ENCODE measurements at places on chromosomes 2 and 18. TPM values are rescaled to one million over a fixed set of nuclear protein-coding genes. Genes with fewer than 3 reads are reported as not detected.

DNA sequence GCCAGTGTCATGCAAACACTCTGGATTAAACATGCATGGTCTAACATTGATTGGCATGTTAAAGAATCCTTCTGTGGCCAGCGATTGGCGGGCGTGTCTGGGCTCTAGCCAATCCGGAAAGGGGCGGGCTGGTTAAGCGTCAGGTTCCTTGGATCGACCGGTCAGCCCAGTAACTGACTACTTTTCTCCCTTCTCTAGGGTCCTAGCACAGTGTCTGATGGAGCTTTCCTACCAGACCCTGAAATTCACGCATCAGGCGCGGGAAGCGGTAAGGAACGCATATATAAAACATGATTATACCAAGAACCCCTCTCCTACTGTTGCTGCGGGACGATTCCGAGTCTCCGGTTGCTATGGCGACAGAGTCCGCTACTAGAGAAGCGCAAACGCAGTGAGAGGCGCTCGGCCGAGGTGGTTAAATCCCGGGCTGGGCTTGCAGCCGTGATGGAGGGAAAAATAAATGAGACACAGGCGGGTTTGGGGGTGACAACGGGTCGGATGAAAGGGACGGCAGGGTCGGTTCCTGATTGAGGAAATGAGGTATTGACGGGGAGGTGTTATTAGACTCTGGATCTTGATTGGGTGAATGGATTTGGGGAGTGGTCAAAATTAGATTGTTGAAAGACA is 29.4 kb downstream of the KATNAL2 start:
- no peak overlapping the region for H3K4me3 ChIP-seq
- DNase-seq = peak; percentile 68
- H3K36me3 ChIP-seq = no peaks in the 10 kb centered on the region
- no peak overlapping the region for H3K27ac ChIP-seq

DNA sequence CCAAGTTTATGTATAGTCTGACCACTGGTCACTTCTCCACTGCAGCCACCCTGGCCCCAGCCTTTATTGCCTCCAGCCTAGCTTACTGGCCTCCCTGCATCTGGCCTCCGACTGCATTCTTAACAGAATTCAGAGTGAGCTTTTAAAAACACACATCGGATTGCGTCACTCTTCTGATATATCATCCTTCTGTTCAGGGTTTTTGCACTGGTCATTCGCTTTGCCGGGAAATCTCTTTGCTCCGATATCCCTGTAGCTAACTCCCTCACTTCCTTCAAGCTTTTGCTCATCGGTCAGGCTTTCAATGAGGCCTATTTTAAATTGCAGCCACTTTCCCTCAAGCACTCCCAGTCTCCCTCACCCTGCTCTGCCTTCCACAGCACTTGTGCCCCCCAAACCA is 101.6 kb upstream of the DLX2 start:
- no peaks in the 10 kb centered on the region for H3K4me1 ChIP-seq
- no peak overlapping the region for H3K27ac ChIP-seq
- no peak for DNase-seq
- no peak overlapping the region for H3K4me3 ChIP-seq

DNA sequence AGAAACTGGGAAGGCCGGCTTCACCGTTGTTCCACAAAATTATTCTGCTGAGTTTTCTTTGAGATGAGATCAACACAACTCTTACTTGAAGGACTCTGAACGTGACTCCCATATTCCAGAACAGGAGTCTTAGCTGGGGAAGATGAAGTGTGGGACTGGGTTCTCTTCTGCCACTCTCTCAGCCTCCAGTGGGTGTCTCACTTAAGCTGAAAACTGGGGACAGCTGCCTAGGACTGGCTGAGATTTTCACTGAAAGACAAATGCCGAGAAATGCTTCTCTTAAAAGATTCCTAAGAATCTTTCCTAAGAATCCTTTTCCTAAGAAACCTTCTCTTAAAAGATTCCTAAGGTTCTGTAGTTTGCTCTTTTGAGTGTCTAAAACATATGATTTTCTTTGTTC is 156.6 kb upstream of the LHCGR start:
- no peak overlapping the region for H3K4me3 ChIP-seq
- no peak overlapping the region for H3K27ac ChIP-seq
- no peak for DNase-seq
- no peaks in the 10 kb centered on the region for H3K36me3 ChIP-seq
- H3K27me3 ChIP-seq = no peaks in the 10 kb centered on the region

GRCh38 chr2:72793798-72794440 is 31.9 kb downstream of the EXOC6B start:
- DNase-seq = no peak
- no peaks in the 10 kb centered on the region for H3K36me3 ChIP-seq
- H3K4me3 ChIP-seq = no peak overlapping the region
- H3K27me3 ChIP-seq = no peaks in the 10 kb centered on the region

- no peak for DNase-seq
- peaks cover 23% of the 10 kb centered on the region for H3K27me3 ChIP-seq
- no peak overlapping the region for H3K27ac ChIP-seq
- H3K36me3 ChIP-seq = peaks cover 12% of the 10 kb centered on the region
- peaks cover 32% of the 10 kb centered on the region for H3K4me1 ChIP-seq
These were observed 207.7 kb downstream of the BCL2 start for GRCh38 chr18:63111671-63112402.

DNA sequence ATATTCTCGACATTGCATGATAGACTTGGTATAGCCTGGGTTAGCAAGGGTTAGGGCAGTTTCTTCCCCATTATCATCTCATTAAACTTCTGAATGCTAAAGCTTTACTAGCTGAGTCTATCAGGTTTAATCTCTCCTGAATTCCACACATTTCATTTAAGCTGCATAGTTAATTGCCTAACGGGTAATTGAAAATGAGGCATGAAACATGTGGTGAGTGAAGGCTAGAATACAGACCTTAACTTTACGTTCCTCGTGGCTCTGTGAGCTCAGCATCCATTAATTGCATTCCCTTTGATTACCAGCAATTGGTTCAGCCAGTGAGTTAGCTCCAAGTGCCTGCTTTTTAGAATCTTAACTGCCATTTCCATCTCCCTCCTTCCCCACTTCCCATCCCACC is 126.5 kb upstream of the MEX3C start:
- no peak overlapping the region for H3K27ac ChIP-seq
- DNase-seq = no peak
- no peaks in the 10 kb centered on the region for H3K36me3 ChIP-seq
- no peaks in the 10 kb centered on the region for H3K4me1 ChIP-seq
- H3K4me3 ChIP-seq = no peak overlapping the region

GRCh38 chr18:71485611-71486010 is 1058.5 kb downstream of the CBLN2 start:
- H3K36me3 ChIP-seq = no peaks in the 10 kb centered on the region
- DNase-seq = no peak
- H3K4me1 ChIP-seq = no peaks in the 10 kb centered on the region
- H3K27me3 ChIP-seq = no peaks in the 10 kb centered on the region

DNA sequence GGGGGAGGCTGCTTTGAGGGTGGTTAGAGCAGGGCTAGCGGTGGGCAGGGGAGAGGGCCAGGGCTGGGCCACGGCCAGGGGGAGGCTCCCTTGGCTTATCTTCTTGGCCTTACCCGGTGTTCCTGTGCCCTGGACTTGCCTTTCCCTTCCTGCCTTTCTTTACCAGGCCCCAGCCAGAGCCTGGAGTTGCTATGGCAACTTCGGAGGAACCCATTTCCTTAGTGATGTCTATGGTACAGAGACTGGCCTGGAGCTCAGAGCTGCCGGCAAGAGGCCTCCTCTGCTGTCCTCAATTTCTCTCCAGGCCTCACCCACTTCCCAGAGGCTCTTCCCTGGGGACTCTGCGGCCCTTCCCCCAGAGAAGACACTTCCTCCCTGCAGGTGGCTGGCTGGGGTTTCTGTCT is 11.5 kb downstream of the SPEG start:
- H3K4me1 ChIP-seq = peaks cover 11% of the 10 kb centered on the region
- no peak for DNase-seq
- no peak overlapping the region for H3K27ac ChIP-seq
- no peak overlapping the region for H3K4me3 ChIP-seq
- H3K27me3 ChIP-seq = peaks cover 48% of the 10 kb centered on the region
- no peaks in the 10 kb centered on the region for H3K36me3 ChIP-seq

DNA sequence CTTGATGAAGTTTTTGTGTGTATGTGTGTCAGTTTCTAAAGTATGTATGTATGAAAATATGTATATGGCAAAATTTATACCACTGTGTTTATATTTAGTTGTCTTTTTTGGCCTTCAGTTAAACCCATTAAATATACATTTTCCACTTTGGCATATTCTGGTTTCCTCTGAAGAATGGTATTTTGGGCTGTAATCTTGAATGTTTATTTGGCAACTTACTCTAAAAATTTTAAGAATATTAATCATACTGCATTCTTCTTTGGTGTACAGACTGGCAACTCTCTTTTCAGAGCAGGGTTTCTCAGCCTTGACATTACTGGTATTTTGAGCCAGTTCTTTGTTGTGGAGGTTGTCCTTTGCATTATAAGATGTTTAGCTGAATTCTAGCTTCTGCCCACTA is 27.9 kb upstream of the CCBE1 start:
- no peak for DNase-seq
- H3K27ac ChIP-seq = no peak overlapping the region
- no peak overlapping the region for H3K4me3 ChIP-seq

DNA sequence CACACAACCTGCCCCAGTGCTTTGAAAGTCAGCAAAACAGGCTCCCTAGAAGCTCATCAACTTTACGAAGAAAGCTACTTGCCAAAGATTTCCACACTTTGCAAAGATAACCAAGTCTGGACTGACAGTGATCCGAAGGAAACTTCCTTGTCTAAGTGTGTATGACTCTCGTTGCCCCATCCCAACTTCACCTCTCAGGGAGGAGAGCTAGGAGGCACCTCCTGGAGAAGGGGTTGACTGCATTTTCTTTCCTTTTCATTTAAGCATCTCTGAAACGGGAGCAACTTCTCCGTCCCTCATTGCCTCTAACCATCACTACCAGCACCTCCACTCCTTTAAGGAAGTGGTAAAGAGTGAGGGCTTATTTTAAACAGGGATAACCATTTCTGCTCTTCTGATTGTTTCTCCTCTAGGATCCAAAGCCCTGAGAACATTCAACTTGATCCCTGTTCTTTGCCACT is 7.0 kb downstream of the ZEB2 start:
- DNase-seq = no peak
- no peak overlapping the region for H3K27ac ChIP-seq
- no peak overlapping the region for H3K4me3 ChIP-seq
- H3K4me1 ChIP-seq = peaks cover 16% of the 10 kb centered on the region
- peaks cover 71% of the 10 kb centered on the region for H3K27me3 ChIP-seq

- H3K27ac ChIP-seq = no peak overlapping the region
- DNase-seq = no peak
- no peaks in the 10 kb centered on the region for H3K36me3 ChIP-seq
- no peak overlapping the region for H3K4me3 ChIP-seq
- no peaks in the 10 kb centered on the region for H3K27me3 ChIP-seq
These were observed 1071.9 kb upstream of the CHAC2 start for GRCh38 chr2:52695731-52696130.

GRCh38 chr2:119428488-119429224 is 3.0 kb upstream of the TMEM37 start:
- H3K27ac ChIP-seq = no peak overlapping the region
- no peaks in the 10 kb centered on the region for H3K36me3 ChIP-seq
- peaks cover 5% of the 10 kb centered on the region for H3K4me1 ChIP-seq
- no peak overlapping the region for H3K4me3 ChIP-seq

DNA sequence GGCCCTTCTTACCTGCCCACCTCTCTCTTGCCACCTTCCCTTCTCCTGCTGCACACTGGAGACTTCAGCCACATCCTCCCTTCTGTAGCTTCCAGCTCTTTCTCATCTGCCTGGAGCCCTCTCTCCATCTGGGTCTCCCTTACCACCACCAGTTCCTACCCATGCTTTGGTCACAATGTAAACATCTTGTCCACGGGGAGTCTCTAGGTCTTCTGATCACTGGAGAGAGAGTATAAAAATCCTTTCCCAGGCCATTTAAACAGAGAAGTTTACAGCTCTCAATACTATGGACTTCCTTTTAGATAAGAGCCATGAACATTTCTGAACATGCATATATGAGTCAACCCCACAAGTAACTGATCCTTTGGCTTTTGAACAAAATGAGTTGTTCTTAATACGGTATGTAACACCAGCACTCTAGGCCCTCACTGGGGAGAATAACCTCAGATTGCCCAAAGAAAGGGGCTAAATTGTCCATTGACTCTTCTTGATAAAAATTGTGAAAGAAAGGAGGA is 5.8 kb downstream of the ARHGAP25 start:
- H3K27me3 ChIP-seq = no peaks in the 10 kb centered on the region
- peaks cover 81% of the 10 kb centered on the region for H3K36me3 ChIP-seq
- H3K27ac ChIP-seq = no peak overlapping the region
- DNase-seq = peak; percentile 6
- no peak overlapping the region for H3K4me3 ChIP-seq
- peaks cover 75% of the 10 kb centered on the region for H3K4me1 ChIP-seq

GRCh38 chr2:114631146-114631545 is 188.7 kb downstream of the DPP10 start:
- no peaks in the 10 kb centered on the region for H3K27me3 ChIP-seq
- DNase-seq = no peak
- H3K4me1 ChIP-seq = no peaks in the 10 kb centered on the region
- H3K27ac ChIP-seq = no peak overlapping the region
- no peak overlapping the region for H3K4me3 ChIP-seq

- H3K4me3 ChIP-seq = no peak overlapping the region
- no peak for DNase-seq
- peaks cover 14% of the 10 kb centered on the region for H3K36me3 ChIP-seq
- H3K27me3 ChIP-seq = peaks cover 85% of the 10 kb centered on the region
- H3K4me1 ChIP-seq = peaks cover 14% of the 10 kb centered on the region
These were observed 2.9 kb upstream of the EN1 start for GRCh38 chr2:118850168-118850900.

DNA sequence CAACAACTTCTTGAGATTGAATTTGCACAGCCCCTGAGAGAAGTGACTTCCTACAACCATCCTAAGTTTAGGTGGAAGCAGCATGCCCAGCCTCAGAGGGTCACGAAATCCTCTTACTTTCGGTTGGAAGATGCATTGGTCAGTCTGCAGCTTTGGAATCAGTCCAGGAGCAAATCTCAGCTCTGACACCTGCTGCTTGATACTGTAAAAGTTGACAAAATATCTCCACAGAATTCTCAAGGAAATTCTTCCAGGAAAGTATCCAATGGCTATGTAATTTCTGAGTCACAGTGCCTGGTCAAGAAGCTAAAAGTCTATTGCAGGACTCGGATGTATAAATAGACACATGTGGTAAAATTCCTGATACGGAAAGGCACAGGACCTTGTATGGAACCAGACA is 414.5 kb upstream of the GYPC start:
- DNase-seq = no peak
- H3K27me3 ChIP-seq = peaks cover 2% of the 10 kb centered on the region
- no peak overlapping the region for H3K4me3 ChIP-seq
- H3K4me1 ChIP-seq = no peaks in the 10 kb centered on the region
- H3K36me3 ChIP-seq = no peaks in the 10 kb centered on the region

Gene IHH
- not detected for total RNA-seq

Gene TEKT4
- total RNA-seq = not detected

Gene GCG
- not detected for total RNA-seq

Gene NEMP2
- total RNA-seq = 22.8 TPM

Gene SLC14A1
- 8.7 TPM for total RNA-seq

Gene GPBAR1
- total RNA-seq = 1.2 TPM

Gene MC5R
- not detected for total RNA-seq

Gene DIPK1C
- not detected for total RNA-seq
